ENCODE measurements at places on chromosomes 6 and 20.

GRCh38 chr6:43979525-43979924 is 147.7 kb downstream of the MRPL14 start:
- DNase-seq, result no peak

DNA sequence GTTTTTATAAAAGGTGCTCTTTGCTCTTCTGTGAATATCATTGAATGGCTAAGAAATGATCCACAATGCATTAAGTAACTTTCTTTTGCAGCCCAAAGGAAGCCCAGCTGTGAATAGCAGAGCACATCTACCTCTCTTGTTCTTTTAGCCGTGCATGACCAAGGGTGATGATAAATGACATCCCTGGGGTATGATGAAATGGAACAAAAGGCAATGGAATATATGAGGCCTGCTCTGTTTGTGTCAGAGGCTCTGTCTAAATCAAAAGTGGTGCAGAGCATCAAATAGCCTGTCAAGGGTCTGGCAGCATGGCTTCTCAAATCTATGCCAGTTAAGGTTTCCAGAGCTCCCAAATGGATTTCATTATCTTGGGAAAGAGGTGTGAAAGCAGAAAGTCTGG is 362.6 kb upstream of the RNF217 start:
- DNase-seq, result no peak

GRCh38 chr6:31723980-31724691 is 963 bp downstream of the MPIG6B start:
- no peak for DNase-seq

DNA sequence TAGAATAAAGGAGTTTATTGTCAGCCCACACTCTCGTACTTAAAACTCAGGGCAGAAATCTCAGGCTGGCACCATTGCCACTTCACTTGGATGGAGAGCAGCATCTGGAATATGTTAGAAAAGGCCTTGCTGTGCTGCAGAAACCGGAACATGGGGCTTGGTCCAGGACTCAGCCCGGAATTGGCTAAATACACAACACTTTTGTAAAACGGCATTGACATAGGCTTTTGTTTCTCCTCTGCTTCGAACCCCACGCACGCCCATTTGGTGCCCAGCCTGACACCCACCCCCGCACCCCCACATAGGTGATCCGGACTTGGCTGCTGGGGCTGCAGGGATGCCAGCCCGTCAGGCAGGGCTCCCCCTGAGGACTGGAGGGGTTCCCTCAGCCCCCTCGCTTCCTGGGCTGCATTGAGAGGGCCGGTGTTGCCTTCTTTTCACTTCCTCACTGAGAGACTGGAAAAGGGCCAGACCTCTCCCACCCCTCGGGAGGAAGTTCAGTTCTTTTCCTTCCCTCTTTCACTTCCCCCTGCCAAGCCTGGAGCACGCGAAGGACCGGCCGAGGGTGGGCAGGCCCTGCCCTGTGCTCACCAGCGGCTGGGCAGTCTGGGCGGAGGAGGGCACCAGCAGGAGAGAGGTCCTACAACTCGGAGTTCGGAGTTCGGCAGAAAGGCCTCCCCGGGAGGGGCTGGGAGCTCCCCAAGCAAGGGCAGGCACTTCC is 17.9 kb upstream of the CST3 start:
- no peak for DNase-seq

GRCh38 chr6:120405947-120406346 is 928.3 kb downstream of the TBC1D32 start:
- no peak for DNase-seq

GRCh38 chr6:110874880-110875547 is 429 bp downstream of the AMD1 start:
- DNase-seq, result peak; percentile 42

GRCh38 chr6:14921878-14922671 is 323.8 kb upstream of the JARID2 start:
- DNase-seq, result no peak

DNA sequence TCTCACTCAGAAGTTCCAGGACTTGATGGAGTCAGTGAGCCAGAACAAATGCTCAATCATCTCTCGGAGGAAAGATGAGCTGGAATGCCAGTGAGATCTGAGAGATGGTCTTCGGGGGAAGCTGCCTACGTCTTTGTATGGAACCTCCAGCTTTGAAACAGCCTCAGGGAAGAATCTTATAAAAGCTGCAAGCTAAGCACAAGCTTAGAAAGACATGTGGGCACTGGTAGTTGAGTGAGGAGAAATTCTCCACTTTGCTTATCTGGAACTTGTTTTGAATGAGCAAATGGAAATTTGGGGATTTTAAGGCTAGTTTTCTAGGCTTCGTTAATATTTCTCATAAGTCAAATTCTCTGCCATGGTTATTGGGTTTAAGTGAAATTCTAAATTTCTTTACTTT is 594.4 kb downstream of the QKI start:
- DNase-seq, result no peak

GRCh38 chr6:109164331-109164730 is 69.0 kb downstream of the CEP57L1 start:
- no peak for DNase-seq

- DNase-seq, result no peak
Observed at GRCh38 chr6:15376900-15377487, 131.1 kb downstream of the JARID2 start.

GRCh38 chr20:61674688-61675087 is 391.0 kb downstream of the TAF4 start:
- no peak for DNase-seq

DNA sequence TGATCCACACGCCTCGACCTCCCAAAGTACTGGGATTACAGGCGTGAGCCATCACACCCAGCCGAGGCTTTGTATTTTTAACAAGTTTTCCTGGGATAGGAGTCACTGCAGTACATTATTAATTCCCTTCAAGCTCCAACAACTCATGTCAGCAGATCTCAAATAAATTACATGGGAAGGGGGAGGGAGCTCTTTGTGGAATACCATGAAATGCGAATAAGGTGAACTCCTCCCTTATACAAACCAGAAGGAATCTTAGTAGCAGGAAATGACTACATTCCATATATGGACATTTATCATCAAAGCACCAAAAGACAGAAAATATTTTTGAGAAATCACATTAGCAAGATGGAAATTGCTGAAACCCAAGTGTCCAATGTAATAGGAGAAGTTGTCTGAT is 2.9 kb downstream of the GSS start:
- DNase-seq, result no peak

GRCh38 chr6:158073776-158074175 is 92.1 kb downstream of the SYNJ2 start:
- no peak for DNase-seq

- no peak for DNase-seq
Observed at GRCh38 chr6:40037271-40037670, 103.0 kb upstream of the MOCS1 start.

- no peak for DNase-seq
Observed at GRCh38 chr20:15491575-15491974, 1081.7 kb downstream of the KIF16B start.

- DNase-seq, result no peak
Observed at GRCh38 chr6:76397966-76398365, 325.5 kb upstream of the IMPG1 start.

GRCh38 chr6:44446626-44447300 is 59.3 kb downstream of the CDC5L start:
- DNase-seq, result no peak

DNA sequence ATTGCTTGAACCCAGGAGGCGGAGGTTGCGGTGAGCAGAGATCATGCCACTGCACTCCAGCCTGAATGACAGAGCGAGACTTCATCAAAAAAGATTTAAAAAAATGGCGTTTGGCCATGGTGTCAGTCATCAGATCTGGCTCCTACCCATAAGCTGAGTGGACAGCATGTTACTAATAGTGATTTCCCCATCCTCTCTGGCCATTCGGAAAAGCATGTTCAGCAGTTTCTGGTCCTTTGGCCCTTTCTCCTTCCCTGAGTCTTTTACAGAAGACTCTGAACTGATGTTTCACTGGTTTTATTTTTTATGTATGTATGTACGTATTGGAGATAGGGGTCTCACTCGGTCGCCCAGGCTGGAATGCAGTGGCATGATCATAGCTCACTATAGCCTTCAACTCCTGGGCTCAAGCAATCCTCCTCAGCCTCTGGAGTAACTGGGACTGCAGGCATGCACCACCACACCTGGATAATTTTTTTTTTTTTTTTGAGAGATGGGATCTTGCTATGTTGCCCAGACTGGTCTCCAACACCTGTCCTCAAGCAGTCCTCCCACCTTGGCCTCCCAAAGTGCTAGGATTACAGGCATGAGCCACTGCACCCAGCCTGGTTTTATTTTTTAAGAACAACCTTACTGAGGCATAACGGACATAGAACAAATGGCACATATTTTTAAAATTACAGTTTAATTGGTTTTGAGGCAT is 84.2 kb upstream of the CNKSR3 start:
- no peak for DNase-seq

DNA sequence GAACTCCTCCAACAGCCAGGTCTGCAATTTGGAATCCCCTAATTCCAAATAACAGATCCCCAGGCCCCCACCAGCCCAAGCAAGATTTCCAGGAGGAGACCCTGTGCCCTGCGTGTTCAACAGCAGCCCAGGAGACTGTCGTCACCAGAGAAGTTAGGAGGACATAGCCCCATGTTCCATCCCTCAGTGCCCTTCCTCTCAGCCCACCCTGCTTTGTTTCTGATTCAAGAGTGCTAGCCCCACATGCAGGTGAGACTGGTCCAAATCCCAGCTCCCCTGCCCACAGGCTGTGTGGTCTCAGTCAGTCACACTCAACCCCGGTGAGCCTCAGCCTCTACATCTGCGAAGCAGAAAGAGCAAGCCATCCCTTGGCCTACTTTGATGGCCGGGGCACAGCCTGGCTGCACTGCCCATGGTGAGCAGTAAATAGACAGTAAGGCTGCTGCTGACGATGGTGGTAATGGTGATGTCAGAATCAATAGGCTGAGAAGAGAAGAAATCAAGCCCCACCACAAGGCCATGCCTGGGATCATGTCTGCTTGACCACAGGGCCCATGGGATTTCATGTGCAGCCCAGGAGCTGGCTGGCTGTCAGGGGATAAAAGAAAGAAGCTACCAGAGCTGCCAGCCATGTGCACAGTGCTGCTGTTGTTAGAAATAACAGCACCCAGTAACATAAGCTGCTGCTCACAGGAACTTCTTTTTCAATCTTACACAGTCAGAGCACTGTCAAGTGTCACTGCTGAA is 51.5 kb upstream of the NXT1 start:
- DNase-seq, result no peak

- no peak for DNase-seq
Observed at GRCh38 chr20:58202044-58202443, 26.4 kb downstream of the ANKRD60 start.

- no peak for DNase-seq
Observed at GRCh38 chr6:21612067-21612745, 18.7 kb downstream of the SOX4 start.

DNA sequence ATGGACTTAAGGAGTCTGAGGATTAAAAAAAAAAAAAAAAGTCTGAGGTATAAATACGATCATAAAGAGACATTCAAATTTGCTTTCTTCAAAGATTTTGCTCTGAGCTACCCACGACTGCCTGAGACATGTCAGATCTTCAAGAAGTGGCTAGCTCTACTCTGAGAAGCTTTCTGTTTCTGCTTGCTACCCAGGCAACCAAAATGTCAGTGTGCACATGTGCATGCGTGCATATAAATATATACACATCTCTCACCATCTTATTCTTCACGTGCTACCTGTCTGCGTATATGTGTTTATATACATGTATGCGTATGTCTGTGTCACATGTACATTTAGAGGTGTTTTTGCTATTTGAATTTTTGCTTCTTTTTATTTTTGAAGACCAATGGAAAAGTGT is 299.6 kb upstream of the STXBP5 start:
- no peak for DNase-seq

DNA sequence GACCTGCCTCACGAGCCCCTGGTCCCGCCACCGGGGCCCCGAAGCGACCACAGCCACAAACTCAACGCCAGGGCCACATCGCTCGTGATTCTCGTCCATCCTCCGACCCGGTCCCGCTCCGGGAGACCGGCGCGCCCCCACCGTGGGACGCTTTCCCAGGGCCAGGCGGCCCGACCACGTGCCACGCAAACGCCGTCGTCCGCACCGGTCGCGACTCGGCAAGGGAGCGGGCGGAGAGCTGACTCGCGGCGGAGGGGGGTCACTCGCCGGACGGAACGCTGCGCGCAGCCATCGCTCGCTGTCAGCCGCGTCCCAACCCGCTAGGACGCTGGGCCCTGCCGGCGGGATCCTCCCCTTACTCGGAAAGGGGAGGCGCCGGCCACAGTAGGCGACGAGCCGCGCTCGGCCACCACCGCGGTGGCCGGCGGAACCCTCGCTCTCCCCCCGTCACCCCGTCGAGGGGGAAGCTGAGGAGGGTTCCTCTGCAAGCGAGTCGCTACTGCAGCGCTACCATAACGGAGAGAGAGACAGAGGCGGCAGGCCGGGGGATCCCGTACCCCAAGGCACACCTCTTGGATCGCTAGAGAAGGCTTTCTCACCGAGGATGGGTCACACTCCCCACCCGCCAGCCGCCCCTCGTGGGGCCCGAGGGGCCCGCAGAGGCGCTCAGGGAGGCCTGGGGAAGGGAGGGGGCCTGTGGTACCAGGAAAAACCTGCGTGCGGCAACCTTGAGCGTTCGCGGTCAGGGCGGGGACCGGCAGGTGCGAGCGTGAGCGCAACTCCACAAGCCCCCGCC is 511.8 kb upstream of the ZNF337 start:
- no peak for DNase-seq

DNA sequence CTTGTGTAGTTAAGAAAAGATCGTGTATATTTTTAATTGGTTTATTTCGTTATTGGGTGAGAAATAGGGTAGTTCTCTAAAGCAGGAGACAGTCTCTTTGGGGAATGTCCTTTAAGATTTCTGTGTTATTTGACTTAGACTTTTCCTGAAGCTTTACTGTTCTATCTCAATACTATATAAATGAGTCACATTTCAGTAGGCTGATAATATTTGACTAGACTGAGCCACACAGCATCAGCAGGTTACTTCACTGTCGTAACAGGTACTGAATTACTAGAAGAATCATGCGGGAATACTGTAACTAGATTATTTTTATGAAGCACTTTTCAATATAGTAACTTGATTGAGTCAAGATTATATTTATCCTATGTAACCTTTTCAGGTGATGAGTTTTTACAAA is 1.4 kb downstream of the SMAP1 start:
- no peak for DNase-seq

DNA sequence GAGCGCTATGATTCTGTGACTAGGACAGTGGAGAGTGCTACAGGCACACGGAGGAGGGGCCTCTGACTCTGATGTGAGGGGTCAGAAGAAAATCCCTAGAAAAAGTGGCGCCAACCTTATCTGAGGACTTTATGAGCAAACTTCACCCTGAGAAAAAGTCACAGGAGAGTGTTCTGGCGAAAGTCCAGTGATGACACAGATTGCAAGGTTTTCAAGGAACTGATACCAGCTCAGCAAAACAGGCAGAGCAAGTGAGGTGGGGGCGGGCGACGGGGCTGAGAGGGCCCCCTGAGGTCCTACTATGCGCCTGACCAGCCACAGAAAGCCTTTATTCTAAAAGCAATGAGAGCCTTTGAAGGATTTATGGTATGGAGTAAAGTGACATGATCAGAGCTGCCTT is 73.3 kb downstream of the SLC22A23 start:
- no peak for DNase-seq

DNA sequence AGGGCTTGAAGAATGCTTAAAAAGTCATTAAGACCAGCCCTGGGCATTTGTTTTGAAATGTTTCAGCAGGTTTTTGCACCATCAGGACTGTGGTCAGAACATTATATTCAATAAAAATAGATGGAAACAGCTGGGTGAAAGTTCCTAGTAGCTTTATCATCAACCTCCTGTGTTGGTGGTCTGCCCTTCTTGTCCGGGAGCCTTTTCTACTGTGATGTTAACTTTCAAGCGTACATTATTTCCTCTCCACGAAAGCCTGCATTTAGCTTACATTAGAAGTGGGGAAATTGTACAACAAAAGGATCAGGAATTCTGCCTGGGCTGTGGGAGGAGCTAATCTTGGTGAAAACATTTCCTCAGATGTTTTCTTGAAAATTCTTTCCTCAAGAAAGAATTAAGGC is 71.1 kb downstream of the LAMA4 start:
- no peak for DNase-seq

Data from stimulated activated CD4-positive, alpha-beta T cell treated with anti-CD3 and anti-CD28 coated beads, TNF-alpha, amount 100 ng/mL, for 48 hours (primary cell).